ENCODE measurements at places on chromosomes 12 and 14. TPM values are rescaled to one million over a fixed set of nuclear protein-coding genes. Genes with fewer than 3 reads are reported as not detected.

Gene KLHDC1
- 19.3 TPM for total RNA-seq

Gene SNAPC1
- 8.0 TPM for total RNA-seq

Gene AQP6
- total RNA-seq: under 0.01 TPM

Gene DPF3
- 24.6 TPM for total RNA-seq

Gene OTX2
- total RNA-seq: not detected

Gene GLIPR1L2
- 0.60 TPM for total RNA-seq

Gene SERPINA12
- total RNA-seq: not detected

Gene APEX1
- 172 TPM for total RNA-seq

Gene OR10AD1
- total RNA-seq: not detected

Gene VASH1
- total RNA-seq: 10.6 TPM

Gene C1QL4
- not detected for total RNA-seq

Gene LRRC10
- total RNA-seq: not detected

Gene KCNH3
- total RNA-seq: 5.9 TPM

Gene SERPINA3
- 224 TPM for total RNA-seq

Gene FAM186B
- total RNA-seq: 0.84 TPM

Measured in ovary (tissue), 10 donors.